ENCODE measurements at places on chromosomes 2 and 18. TPM values are rescaled to one million over a fixed set of nuclear protein-coding genes. Genes with fewer than 3 reads are reported as not detected.

PLGLB1 gene
- 2.4 TPM for total RNA-seq

KIF1A gene
- 2.9 TPM for total RNA-seq

EIF4E2 gene
- total RNA-seq: 15.3 TPM

ERFE gene
- total RNA-seq: 0.56 TPM

DNA sequence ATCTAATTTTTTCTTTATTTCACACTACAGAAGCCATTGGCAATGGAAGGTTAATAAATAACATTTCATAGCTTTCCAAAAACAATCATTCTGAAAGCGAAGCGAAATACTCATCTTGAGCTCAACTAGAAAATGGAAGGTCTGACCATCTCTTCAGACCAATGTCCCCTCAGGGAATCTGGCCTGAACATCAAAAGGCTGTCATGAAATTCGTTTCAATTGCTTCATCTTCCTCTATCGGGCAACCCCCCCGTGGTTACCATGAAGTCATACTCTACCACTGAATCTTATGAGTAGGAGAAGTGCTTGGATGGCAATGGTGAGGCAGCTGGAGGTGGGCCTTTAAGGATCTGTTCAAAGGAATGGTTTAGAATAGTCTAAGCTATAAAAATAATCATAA lies 22.9 kb upstream of the CYTIP start:
- no peak for DNase-seq

- DNase-seq: no peak
Measured at GRCh38 chr18:53458268-53458667, 766.2 kb downstream of the MBD2 start.

DNA sequence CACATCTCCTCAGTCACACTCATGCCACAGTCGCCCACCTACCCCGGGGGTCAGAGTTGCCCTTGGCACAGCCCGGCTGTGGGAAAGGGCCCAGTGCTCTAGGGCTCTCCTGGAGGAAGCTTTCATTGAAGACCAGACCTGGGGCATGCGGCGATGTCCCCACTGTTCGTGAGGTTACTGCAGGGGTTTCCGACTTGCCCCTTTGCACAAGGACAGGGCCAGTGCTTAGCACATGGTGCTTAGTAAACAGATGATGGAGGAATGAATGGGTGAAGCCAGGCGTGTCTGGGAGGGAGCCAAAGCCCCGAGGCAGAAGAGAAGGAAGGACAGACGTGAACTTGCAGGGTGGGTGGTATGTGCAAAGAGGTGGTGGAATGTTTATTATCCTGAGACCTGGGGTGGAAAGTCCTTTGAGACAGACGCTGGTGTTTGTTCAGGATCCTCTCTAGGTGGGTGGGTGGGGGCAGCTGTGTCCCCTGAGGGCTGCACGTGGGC lies 205.9 kb upstream of the ARL4C start:
- DNase-seq: no peak

DNA sequence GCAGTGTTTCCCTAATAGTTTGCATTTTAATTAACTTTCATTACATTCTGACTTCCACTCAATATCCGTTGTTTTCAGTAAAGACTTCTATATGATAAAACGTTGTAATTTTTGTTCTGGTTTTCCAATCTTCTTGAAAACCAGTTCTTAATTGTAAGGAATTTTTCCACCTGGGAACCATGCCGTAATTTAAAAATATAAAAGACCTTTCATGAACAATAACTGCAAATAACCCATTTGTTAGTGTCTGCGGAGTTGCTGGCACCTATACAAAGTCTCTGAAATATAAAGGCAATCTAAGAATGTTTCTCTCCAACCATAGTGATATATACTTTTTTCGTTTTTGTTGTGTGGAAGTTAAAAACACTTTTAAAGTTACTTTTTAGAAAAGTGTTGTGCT lies 7.7 kb upstream of the SATB2 start:
- DNase-seq: no peak

- no peak for DNase-seq
Measured at GRCh38 chr2:222747526-222748160, 76.2 kb downstream of the MOGAT1 start.

GRCh38 chr2:149901231-149901859 lies 313.8 kb upstream of the MMADHC start:
- DNase-seq: no peak

GRCh38 chr2:183078163-183078463 lies 434 bp upstream of the DUSP19 start:
- no peak for DNase-seq

- DNase-seq: no peak
Measured at GRCh38 chr2:221389421-221389820, 182.7 kb downstream of the EPHA4 start.

GRCh38 chr2:204550751-204551511 lies 5.7 kb downstream of the PARD3B start:
- DNase-seq: no peak

DNA sequence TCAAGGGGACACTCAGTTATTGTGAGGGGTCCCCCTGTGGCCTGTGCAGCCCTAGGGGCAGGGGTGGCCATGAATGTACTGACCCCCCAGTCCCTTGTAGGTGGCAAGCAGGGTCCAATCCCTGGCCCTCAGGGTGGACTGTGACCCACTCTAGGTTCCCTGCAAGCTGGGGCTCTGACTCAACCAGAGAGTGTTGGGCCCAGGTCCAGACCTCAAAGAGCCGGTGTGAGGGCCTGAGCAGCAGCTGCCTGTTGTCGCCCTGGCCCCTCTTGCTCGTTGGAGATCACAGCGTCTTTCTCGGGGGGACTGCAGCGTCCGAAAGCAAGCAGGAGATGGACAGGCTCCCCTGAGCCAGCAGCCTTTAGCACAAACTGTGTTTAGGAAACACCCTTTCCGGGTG lies 66.8 kb upstream of the ATG16L1 start:
- no peak for DNase-seq

- DNase-seq: no peak
Measured at GRCh38 chr2:40225670-40226210, 226.2 kb downstream of the SLC8A1 start.

All from heart left ventricle (tissue), 16 donors.